ENCODE measurements at places on chromosomes 7 and 10.

GRCh38 chr7:96638669-96639068 lies 71.0 kb downstream of the SEM1 start:
- no peak for DNase-seq

DNA sequence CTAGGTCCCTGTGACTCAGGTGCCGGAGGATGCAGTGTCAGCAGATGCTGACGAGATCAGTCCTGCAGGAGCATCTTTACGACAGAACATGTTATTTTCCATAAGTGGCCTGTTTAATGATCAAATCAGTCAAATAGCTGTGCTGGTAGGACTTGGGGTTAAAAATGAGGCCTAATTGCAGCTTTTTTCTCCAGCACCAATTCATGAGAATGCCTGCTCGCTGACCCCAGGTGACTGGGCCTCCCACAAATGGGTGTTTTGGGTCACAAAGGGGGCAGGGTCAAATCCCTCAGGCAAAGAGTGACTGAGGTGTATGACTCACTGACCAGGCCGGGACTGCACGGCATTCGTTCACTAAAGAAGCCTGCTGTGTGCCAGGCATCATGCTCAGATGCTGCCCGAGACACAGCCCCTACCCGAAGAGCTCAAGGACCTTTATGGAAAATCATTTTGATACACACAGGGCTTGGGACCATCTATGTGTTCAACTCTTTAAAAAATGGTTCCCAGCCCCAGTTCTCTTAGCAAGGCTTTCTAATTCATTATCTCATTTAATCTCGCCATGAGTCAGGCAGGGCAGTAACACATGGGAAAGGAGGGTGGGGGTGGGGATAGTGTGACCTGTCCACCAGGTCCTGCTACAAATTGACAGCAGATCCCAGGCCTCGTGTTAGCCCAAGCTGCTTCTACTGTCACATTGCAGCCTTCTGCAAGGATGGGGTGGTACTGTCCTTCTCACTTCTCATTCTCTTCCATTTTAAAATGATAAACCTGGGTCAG lies 21.1 kb downstream of the ZNF775 start:
- no peak for DNase-seq

GRCh38 chr10:114629824-114630730 lies 28.0 kb downstream of the ABLIM1 start:
- DNase-seq: no peak

DNA sequence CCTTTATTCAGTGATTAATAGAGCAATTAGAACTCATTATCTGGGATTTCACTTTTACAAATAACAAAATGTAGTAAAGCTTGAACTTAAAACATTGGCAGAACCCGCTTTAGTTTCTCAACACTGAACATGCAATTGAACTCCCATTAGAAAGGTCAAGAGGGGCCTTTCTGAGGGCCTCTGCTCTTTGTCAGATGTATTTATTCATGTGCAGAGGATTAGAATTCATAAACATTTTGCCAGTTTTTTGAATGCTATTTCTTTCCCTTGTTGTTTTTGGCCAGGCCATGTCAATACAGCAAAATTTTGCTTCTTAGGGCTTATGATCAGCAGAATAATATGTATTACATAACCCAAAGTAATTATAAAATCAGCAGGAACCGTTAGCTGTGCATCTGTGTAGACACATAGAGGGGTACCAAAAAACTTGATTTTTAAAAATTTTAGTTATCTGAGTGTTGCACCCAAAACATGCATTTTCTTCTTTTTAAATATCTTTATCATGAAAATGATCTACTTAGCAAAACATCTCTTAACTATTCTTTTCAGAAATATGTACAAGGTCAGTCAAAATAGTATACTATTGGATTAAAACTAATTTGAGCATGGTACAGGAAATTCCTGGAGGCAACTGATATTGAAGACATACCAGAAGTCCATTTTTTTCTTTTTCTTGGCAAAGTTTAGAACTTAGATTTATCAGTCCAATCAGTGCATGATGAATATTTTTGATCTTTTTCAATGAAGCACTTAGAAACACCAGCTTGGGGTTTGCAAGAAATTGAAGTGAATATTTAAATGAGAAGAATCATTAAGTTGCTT lies 177.5 kb downstream of the TWIST1 start:
- DNase-seq: no peak

DNA sequence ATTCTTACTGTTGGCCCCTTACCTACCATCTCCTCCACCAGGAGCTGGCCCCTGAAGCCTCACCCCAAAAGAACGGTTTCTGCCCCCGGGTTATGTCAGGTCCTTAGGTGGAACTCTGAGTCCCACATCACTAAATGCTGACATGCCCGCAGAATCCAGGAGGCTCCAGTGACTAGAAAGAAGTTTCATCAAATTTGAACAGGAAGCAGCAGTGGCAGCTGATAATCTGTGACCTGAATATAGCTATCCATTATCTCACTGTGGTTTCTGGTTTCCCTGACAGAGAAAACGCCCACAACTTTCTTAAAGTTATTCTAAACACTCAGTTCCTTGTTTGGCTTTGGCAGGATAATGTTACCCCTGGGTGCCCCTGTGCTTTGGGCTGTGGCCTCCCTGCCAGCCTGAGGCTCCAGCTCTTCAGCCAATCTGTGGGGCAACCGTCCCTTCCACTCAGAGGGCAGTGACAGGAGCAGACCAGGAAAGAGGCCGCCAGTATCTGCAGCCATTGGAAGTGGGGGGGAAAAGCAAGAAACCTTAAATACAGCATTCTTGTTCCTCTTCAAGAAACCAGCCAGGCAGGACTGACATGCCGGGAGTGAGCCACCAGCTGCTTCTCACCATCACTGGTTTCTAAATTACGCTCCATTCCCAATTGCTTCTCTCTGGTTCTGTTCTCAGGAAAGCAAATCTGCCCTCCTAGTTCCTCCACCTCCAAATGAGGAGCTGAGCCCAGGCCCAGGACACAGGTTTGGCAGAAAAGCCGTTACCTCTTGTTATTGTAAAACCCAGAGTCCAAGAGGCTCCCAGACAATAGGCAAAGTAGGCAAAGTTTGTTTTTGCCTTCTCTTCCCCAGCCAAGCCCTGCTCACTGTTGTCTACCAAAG lies 41.2 kb upstream of the VCL start:
- no peak for DNase-seq

DNA sequence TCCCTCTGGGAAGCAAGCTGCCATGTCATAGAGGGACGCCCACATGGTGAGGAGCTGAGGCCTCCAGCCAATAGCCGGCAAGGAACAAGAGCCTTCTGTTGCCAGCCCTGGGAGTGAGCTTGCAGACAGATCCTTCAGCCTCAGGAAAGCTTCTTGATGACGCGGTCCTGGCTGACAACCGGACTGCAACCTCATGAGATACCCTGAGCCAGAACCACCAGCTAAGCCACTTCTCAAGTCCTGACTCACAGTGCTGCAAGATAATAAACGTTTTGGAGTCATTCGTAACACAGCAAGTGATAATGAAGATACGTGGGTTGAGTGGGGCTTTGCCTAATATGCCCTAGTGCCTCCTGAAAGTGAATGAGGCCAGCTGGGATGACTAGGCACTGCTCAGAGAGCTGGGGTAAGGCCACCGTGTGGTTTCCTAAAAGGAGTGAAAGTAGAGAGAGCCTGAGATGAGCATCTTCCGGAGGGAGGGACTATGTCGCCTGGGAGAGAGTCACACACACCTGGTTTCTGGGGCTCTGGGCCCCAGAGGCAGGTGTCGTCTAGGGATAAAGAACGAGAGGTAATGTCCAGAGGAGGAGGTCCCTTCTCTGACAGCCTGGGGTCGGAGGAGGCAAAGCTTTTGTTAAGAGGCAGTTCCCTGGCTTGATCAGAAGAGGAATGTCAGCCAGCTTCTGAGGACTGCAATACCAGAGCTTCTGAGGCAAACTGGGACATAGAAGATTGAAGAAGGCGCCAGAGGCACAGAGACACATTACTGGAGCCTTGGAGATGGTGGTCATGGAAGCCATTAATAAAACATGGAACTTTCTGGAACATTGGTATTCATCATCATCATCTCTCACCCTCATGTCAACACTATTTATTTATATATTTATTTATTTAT lies 53.6 kb downstream of the PYROXD2 start:
- no peak for DNase-seq

- no peak for DNase-seq
Measured at GRCh38 chr10:109374215-109374614, 549.1 kb downstream of the XPNPEP1 start.

DNA sequence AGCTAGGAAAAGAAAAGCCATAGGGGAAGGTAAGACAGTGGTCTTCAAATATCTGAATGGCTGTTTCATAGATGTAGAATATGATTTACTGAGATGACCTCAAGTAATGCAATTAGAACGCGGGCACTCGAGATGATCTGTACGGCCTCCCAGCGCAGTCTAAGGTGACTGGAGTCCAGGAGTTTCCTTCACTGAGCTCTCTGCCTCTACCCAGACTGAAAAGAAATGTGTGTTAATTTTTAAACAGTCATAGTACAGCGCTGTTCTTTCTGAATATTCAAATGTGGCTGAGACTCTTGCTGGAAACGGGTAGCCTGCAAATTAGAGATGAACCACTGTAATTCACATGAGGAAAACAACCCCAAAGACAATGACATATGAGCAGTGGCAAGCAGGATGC lies 562.4 kb upstream of the AUTS2 start:
- DNase-seq: no peak

DNA sequence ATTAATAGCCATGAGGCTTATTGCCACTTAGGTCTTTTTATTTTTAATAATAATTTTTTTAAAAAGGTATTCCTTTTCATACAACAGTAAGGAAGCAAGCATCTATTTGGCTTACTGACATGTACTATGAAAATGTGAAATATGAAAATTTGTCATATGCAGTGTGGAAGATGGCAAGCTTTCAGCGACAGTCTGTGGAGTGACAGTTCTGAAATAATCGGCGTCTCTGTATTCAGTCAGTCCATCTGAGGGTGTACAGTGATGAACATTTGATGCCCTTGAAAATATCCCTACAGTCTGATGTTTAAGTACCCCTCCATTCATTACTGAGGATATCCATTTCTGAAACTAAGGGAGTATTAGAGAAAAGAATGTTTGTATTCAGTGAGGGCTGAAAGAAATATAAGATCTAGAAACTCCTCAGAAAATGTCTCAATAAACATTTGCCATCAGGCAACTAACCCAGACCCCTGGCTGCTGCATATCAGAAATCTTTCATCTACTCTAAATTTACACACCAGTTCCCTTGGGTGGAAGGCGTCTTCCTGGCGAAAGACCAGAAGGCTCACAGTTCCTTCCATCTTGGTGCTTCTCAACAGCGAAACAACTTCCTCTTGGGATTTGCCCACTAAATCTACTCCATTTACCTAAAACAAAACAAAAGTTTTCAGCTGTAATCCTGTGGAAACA lies 440.6 kb downstream of the PARD3 start:
- DNase-seq: no peak

GRCh38 chr7:126948664-126949063 lies 304.1 kb downstream of the GRM8 start:
- no peak for DNase-seq

GRCh38 chr10:71124921-71125748 lies 87.2 kb upstream of the UNC5B start:
- DNase-seq: no peak

DNA sequence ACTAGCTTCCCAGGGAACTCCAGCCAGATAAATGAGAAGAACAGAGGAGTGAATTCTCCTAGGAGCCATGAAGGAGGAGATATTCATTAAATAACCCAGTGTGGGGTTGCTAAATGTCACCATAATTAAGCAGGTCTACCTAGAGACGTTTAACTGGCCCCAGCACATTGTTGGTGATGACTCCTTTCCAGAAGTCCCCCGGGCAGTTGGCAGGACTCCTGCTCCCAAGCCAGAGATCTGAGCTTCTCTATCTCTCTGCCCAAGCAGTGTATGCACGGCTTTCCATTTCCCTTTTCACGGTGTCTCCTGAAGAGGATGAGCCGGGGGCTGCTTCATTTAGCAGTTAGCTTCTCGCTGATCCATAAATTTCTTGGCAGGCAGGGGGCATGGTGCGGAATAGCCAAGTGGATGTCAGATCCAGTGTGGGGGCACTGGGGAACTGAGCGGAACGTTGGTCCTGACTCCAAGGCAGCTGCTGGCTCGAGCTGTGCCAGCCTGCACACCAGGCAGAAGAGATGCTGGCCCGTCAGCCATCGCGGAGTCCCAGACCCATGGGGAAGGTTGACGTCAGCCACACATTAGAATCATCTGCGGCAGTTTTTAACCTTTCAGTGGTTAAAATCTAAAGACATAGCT lies 142.0 kb upstream of the NPY start:
- no peak for DNase-seq

- DNase-seq: no peak
Measured at GRCh38 chr7:25852211-25852938, 299.6 kb upstream of the NFE2L3 start.

DNA sequence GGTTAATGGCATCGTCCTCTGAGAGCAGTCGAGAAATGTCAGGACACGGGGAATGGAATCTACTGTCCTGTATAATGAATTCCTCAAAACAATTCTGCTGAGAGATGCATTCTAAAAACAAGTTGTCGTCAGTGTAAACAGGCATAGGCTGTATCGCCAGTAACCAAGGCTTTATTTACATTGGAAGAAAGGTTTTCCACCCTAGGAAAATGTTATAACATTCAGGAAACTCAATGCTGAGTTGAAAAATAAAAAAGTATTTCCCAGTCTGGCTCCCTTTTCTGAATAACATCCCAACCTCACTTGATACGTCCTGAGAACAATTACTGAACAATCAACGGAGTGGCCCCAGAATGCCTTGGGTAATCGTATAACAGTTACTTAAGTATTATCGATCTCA lies 79.6 kb upstream of the UCN3 start:
- DNase-seq: no peak

GRCh38 chr7:130881799-130882141 lies 147.8 kb upstream of the KLF14 start:
- DNase-seq: no peak

GRCh38 chr7:13454916-13455592 lies 534.4 kb downstream of the ETV1 start:
- DNase-seq: no peak

DNA sequence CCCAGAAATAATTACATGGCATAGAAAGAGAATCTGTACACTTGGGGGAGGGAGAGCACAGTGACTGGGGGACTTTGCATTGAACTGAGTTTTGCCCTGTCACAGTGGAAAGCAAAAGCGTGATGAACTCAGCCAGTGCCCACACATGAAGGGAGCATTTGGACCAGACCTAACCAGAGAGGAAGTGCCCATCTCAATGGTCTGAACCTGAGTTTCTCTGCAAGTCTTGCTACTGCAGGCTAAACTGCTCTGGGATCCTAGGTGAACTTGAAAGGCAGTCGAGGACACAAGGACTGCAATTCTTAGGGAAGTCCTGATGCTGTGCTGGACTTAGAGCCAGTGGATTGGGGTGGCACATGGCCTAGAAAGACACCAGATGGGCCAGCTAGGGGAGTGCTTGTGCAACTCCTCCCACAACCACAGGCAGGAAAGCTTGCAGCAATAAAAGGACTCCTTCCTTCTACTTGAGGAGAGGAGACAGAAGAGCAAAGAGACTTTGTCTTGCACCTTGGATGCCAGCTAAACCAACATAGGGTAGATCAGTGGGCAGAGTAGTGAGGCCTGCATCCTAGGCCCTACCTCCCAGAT lies 259.0 kb downstream of the GRM8 start:
- no peak for DNase-seq

GRCh38 chr7:67854221-67855178 lies 857.9 kb downstream of the TYW1 start:
- DNase-seq: no peak
